Activated T-helper 9 cell treated with anti-CD3 and anti-CD28 coated beads, Interleukin-2, amount 50 U/mL, for 16 hours (primary cell): ENCODE measurements at places on chromosomes 11 and 22.

DNA sequence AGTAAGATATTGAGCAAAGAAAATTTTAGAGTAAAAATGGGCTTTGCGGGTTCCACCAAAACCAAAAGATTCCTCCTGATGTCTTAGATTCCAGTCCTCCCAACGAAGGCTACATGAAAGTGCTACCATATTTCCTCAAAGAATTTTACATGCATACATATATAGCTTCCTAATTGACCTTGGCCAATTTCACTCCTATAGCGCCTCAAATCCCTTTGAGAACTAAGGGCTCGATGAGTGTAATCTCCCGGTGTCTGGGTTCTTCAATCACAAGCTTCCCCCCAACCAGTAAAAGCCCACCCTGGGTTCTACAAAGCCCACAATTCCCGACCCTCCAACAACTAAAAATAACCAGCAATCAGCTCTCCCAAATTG is 1.2 kb downstream of the SIK3 start:
- DNase-seq, result no peak

DNA sequence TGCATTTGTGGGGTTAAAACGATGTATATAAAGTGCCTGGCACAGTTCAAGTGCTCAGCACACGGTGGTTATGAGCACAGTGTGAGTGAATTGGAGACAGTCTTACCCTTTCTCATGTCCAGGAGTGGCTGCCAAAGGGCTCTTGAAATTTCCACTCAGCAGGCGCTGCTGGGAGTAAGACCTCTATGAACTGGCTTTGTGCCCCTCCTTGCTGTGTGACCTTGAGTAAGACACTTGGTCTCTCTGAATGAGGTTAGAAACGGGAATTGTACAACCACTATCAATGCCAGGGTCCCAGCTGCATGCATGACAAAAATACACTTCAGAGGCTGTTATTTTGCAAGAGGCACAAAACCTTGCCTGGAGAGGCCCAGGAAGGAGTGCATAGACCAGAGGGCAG is 86.6 kb downstream of the TSPAN18 start:
- DNase-seq, result no peak

- DNase-seq, result no peak
These were observed 7.8 kb upstream of the DUSP18 start for GRCh38 chr22:30675436-30675835.

DNA sequence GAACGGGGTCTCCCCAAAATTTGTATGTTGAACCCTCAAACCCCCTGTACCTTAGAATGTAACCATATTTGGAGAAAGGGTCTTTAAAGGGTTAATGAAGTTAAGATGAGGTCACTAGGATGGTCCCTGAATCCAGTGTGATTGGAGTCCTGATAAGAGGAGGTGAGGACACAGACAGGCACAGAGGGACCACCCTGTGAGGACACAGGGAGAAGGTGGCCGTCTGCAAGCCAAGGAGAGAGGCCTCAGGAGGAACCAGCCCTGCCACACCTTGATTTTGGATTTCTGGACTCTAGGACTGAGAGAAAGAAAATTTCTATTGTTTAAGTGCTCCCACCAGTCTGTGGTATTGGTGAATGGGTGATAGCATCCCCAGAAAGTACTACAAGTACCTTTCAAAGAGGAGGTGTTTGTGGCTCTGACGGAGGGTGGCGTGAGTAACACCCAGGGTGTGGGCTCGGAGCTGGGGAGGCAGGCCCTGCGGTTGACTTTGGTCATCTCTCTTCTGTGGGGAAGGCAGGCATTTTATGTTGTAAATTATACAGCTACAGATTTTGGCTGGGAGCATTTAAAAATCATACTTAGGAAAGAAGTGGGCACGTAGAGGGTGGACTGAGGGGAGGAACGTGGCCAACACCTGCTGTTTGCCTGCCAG is 13.8 kb downstream of the MRGPRF start:
- no peak for DNase-seq

- no peak for DNase-seq
These were observed 13.1 kb downstream of the MOV10L1 start for GRCh38 chr22:50102946-50103345.

DNA sequence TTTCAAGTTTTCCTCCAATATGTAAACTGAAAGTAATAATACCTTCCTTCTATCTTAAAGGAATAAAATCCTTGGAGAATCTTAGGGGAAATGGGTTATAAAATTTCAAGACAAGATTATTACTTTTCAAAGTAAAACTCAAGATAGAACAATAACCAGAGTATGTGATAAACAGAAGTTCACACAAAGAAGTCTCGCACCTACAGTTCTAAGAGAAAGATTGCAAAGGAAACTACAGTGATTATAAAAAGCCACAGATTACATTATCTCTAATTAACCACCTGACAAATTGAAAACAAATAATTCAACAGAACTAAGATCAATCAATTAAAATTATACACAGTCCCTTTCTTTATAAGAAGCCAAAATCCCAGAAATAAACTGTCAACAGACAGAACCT is 34.0 kb downstream of the AMBRA1 start:
- DNase-seq, result no peak

- DNase-seq, result no peak
These were observed 5.5 kb downstream of the B3GNT6 start for GRCh38 chr11:77039491-77040400.

DNA sequence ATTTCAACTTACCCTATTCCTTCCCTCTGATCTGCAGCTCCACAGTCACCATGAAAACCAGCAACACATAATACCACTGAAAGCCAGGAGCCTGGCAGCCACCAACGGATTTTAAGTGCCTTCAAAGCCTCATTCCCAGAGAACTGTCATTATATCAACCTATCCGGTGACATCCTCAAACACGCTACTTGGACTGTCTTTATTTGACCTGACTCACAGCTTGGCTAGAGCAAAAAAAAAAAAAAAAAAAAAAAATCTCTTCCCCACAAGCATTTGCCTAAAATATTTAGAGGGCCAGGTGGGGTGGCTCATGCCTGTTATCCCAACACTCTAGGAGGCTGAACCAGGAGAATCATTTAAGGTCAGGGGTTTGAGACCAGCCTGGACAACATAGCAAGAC is 32.4 kb upstream of the ARHGAP32 start:
- no peak for DNase-seq

DNA sequence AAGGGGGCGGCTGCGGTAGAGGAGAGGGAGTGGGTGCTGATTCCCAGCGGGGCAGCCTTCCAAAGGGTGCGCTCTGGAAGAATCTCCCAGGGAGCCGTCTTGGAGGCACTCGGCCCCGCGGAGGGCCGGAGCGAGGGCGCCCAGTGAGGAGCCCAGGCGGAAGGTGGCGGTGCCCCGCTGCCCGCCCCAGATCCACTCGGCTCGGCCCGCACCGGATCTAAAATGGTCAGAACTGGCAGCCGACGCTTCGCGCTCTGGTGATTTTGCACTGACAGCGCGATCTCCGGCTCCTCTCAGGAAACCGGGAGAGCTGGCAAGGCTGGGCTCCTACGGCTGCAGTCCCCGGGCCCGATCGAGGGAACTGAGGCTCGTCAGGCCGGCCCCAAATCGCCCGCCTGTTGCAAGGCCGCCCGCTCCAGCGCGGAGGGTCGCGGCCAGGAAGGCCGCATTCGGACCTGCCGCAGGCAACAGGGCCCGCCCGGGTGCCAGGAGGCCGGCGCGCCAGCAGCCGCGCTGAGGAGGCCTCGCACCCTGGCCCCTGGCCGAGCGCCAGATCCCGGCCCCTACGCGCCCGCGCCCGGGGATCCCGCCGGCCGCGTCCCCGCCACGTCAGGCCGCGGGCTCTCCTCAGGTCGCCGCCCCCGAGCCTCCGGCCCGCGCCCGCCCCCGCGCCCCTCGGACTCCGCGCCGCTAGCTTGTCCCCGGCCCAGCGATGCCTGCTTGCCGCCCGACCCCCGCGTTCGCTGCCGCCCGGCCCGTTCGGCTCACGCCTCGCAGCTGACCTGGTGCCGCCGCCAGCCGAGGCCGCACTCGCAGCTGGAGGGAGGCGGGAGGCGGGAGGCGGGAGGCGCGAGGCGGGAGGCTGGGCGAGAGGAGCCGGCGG is at the start of gene KLHL22:
Gene KLHL22, minus strand, starts transcription at position 818 of the 883 bp plus-strand sequence. CDS start 6,584 bp downstream, outside the sequence.
- DNase-seq, result peak; percentile 10

GRCh38 chr22:23138584-23139435 is 3.0 kb downstream of the RSPH14 start:
- no peak for DNase-seq

GRCh38 chr11:94728541-94728940 is 39.6 kb upstream of the AMOTL1 start:
- DNase-seq, result no peak

- DNase-seq, result no peak
These were observed 16.7 kb upstream of the ACR start for GRCh38 chr22:50721257-50721844.

DNA sequence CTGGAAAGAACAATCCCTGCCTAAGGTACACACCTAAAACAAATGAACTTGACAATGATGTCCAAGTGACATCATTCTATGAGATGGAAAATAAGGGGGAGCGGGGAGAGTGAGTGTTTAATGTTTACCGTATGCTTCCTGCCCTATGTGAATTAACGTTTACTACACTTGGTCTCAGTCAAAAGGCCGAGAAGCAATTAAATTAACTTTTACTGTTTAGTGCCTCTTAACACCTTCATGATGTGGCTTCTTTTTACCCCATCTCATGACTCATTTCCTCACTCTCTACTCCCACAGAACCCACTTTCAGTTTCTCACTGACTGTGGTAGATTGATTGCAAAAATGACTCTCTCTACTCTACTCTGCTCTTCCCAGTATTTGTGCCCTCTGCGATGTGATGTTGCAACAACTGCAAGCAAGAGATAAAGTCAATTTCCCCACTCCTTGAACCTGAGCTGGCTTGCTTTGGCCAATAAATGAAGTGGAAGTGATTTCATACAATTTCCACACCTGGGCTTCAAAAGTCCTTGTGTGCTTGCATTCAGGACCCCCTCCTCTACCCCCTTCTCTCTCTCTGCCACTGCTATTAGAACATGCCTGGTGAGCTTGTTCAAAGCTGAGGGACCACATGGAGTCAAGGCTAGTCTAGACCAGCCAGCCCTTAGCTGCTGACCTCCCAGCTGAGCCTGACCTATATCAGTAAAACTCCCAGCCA is 11.6 kb upstream of the ALKBH3 start:
- DNase-seq, result no peak

DNA sequence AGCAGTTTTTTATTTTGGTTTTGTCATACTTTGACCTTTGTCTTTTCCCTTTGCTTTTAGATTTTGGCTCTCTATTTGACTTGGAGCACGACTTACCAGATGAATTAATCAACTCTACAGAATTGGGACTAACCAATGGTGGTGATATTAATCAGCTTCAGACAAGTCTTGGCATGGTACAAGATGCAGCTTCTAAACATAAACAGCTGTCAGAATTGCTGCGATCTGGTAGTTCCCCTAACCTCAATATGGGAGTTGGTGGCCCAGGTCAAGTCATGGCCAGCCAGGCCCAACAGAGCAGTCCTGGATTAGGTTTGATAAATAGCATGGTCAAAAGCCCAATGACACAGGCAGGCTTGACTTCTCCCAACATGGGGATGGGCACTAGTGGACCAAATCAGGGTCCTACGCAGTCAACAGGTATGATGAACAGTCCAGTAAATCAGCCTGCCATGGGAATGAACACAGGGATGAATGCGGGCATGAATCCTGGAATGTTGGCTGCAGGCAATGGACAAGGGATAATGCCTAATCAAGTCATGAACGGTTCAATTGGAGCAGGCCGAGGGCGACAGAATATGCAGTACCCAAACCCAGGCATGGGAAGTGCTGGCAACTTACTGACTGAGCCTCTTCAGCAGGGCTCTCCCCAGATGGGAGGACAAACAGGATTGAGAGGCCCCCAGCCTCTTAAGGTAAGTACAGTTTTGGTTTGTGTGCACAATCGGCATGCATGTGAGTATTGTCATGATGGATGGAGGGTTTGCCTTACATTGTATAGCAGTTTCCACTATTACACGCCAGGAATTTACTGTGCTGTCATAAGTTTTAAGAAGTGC is 25.0 kb downstream of the EP300 start:
- no peak for DNase-seq

DNA sequence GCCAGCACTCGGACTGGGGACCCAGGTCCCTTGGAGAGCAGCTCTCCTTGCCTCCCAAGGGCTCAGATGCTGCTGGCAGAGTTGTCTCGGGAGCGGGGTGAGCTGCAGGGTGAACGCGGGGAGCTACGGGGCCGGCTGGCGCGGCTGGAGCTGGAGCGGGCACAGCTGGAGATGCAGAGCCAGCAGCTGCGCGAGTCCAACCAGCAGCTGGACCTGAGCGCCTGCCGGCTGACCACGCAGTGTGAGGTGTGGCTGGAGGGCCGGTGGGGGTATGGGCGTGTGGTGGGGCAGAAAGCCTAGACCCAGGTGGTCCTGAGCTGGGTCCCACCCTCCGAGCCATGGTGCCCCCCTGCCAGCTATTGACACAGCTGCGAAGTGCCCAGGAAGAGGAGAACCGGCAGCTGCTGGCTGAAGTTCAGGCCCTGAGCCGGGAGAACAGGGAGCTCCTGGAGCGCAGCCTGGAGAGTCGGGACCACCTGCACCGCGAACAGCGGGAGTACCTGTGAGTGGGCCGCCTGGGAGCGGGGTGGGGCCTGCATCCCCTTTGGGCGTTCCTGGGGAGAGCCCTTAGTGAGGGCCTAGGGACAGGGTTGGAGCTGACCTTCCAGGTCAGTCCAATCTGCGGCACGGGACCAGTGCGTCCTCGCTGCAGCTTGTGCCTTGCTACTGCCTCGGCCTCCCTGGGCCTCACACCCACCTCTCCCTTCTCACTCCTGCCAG is 5.8 kb upstream of the RPS6KA4 start:
- DNase-seq, result no peak

DNA sequence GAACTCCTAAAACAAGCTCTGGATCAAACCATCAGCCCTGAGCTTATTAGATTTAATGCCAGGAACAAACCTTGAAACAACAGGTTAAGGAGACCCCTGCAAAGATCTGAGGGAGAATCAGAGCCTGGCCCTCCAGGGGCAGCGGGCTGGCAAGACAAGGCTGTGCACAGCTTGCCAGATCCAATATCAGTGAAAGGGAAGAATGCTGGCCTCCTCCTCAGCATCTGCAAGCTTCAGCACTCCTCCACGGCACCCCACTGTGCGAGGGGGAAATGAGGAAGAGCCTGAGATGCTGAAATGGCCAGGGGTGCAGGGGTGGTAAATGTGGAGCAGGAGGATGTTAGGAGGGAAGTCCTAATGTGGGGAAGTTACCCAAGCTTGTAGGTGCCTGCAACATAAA is 167.0 kb downstream of the TENM4 start:
- no peak for DNase-seq

GRCh38 chr22:20530368-20531153 is 23.2 kb downstream of the MED15 start:
- no peak for DNase-seq

- peak; percentile 33 for DNase-seq
These were observed 16.6 kb downstream of the IL10RA start for GRCh38 chr11:118002541-118003423.

- no peak for DNase-seq
These were observed 154.2 kb downstream of the CEP164 start for GRCh38 chr11:117481885-117482284.

GRCh38 chr11:32081129-32081641 is 9.7 kb upstream of the RCN1 start:
- no peak for DNase-seq

GRCh38 chr11:126231725-126232459 is 20.3 kb downstream of the FAM118B start:
- DNase-seq, result no peak

- DNase-seq, result no peak
These were observed 2.4 kb downstream of the LTBP3 start for GRCh38 chr11:65555693-65556231.

- DNase-seq, result no peak
These were observed 3.2 kb upstream of the C11orf91 start for GRCh38 chr11:33703788-33704187.

- DNase-seq, result no peak
These were observed 407.0 kb upstream of the B3GAT1 start for GRCh38 chr11:134819041-134819440.

- no peak for DNase-seq
These were observed 15.8 kb downstream of the PHLDB1 start for GRCh38 chr11:118623269-118623655.

GRCh38 chr11:78199653-78200015 is 10.9 kb downstream of the USP35 start:
- no peak for DNase-seq
